ENCODE measurements at places on chromosomes 4 and X.
A peak's percentile ranks its signal among the peaks of the same experiment; 100 is the strongest.

DNA sequence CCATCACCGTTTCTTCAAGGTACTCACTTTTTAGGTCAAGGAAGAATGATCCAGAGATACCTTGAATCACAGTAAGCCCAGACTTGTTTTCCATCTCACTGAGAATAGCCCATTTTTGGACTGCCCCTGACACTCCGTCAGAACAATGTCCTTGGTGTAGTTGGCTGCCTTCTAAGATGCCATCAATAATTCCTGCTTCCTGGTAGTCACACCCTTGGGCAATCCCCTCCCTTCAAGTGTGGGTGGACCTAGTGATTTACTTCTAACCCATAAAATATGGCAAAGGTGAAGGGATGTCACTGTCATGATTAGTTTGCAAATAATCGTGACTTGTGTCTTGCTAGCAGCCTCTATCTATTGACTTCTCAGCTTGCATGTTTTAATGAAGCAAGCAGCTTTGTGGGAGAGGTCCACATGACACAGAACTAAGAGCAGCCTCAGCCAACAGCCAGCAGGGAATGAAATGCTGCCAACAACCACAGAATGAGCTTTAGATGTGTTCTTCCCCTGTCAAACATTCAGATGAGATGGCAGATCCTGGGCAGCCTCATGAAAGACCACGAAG lies 20.0 kb upstream of the KLHL34 start:
- DNase-seq = no peak

- no peak for DNase-seq
These were observed 83.9 kb downstream of the ATXN3L start for GRCh38 chrX:13235930-13236329.

- DNase-seq = no peak
These were observed 176.9 kb upstream of the DCAF8L1 start for GRCh38 chrX:28158019-28158777.

DNA sequence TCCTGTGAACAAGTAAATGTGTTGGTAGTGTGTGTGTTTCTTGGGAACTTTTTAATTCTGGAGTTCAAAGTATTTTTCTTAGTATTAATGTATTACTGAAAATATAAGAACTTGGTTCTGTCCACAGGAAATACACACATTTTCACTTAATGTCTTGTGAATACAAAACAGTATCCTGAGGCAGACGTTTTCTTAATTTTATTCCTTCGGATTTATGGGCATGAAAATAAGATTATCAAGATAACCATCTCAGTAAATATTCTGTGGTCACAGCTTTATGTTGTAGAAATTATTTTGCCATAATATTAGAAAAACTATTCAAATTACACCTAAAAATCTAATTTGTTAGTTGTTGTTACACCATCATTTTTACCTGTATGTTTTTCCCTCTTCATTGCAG lies 29.8 kb downstream of the NFKB1 start:
- DNase-seq = no peak

GRCh38 chrX:152020888-152021287 lies 46.4 kb upstream of the GABRE start:
- DNase-seq = no peak

DNA sequence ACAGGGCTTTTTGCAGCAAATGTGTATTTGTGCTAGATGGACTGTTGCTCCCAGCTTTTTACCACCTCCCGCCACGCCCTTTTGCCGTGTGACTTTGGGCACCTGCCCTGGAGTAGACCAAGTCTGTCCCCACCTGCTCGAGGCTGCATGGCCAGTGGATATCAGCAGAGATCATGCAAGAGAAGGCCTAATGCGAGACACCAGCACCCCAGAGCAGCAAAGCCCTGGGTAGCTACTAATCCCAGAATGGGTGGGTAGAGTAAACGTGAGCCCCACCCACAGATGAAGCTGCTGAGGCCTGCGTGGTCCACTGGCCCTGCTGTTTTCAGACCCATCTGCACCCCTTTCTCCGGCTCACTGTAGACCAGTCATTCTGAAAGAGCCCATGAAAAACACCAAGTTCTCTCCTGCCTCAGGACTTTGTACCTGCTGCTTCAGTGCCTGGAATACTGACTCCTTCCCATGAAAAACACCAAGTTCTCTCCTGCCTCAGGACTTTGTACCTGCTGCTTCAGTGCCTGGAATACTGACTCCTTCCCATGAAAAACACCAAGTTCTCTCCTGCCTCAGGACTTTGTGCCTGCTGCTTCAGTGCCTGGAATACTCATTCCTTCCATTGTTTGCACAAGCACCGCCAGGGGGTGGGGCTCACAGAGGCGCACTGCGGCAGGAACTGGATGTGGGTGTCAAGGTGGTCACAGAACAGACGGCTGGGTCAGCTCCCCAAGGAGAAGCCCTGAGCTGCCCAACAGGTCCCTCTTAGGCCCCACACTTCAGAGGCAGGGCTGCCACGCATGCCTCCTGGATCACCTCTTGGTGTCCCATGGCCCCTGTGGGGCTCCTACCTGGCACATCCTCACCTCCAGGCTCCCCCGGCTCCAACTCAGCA lies 5.1 kb upstream of the TNIP2 start:
- DNase-seq = peak; percentile 50
